ENCODE measurements at places on chromosomes 16 and 17. TPM values are rescaled to one million over a fixed set of nuclear protein-coding genes. Genes with fewer than 3 reads are reported as not detected.
A peak's percentile ranks its signal among the peaks of the same experiment; 100 is the strongest.

GRCh38 chr16:48537275-48537674, 72.7 kb downstream of the N4BP1 start:
- no peak overlapping the region for H3K4me3 ChIP-seq
- H3K27ac ChIP-seq = peak overlapping the region; percentile 86
- H3K36me3 ChIP-seq = peaks cover 22% of the 10 kb centered on the region
- H3K27me3 ChIP-seq = no peaks in the 10 kb centered on the region
- DNase-seq = no peak

- no peaks in the 10 kb centered on the region for H3K4me1 ChIP-seq
- H3K27ac ChIP-seq = no peak overlapping the region
These were observed 84.3 kb downstream of the TNFRSF13B start for GRCh38 chr17:16887523-16888095.

- peaks cover 26% of the 10 kb centered on the region for H3K27me3 ChIP-seq
- no peak overlapping the region for H3K27ac ChIP-seq
- peaks cover 7% of the 10 kb centered on the region for H3K4me1 ChIP-seq
- H3K36me3 ChIP-seq = no peaks in the 10 kb centered on the region
These were observed 50.9 kb downstream of the ERCC4 start for GRCh38 chr16:13970708-13971422.

DNA sequence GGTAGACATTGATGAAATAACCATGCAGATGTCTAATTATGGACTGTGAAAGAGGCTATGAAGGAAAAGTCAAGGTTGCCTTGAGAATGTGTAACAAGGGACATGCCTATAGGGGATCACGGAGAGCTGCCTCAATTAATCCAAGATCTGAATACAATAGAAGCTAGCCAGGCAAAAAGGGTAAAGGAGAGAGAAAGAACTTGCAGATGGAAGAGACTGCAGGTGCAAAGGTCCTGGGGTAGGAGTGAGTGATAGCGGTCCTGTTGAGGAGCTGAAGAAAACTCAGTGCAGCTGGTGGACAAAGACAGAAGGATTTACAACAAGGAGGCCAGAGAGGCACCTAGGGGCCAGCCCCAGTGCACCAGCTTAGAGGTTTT, 15.9 kb upstream of the TNS4 start:
- peak overlapping the region; percentile 73 for H3K4me3 ChIP-seq
- H3K4me1 ChIP-seq = peaks cover 83% of the 10 kb centered on the region
- DNase-seq = no peak
- H3K27me3 ChIP-seq = no peaks in the 10 kb centered on the region
- peak overlapping the region; percentile 94 for H3K27ac ChIP-seq

The HEATR3 gene
- 21.5 TPM for total RNA-seq
